GM18507 (cell line): ENCODE measurements at places on chromosomes 7 and 10.
A peak's percentile ranks its signal among the peaks of the same experiment; 100 is the strongest.

GRCh38 chr7:23183279-23184012 lies 1.6 kb downstream of the NUP42 start:
- DNase-seq: no peak

GRCh38 chr7:85736085-85736484 lies 549.2 kb upstream of the SEMA3D start:
- DNase-seq: no peak

GRCh38 chr7:142308918-142309317 lies 51.1 kb upstream of the PRSS58 start:
- DNase-seq: no peak

DNA sequence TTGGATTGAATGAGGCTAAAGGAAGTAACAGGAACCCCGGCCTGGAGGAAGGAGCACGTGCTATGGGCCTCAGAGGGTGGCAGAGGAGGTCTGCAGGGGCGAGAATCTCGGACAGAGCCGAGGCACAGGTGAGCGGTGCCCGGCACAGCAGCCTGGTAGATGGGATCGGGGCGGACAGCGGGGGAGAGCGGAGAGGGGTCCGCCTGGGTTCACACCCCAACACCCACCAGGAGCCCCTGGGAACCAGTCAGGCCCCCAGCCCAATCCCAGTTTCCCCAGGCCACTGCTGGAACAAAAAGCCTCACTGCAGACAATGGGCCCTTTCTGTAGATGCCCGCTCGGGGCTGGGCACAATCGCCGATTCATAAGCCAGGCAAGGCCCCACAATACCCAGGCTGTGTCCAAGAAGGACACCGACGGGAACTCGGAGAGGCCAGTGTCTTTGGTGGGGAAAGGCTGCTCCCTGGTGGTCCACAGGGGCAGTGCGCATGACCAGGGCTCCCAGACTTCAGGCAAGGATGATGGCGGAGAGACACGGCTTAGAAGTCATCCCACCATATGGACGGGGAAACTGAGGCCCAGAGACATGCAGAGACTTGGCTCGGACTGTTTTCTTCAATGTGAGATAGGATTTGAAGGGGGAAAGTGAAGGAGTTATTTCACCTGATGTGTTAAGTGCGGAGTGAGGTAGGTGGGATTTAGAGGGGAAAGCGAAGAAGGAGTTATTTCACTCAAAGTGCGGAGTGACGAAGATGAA lies 106.9 kb upstream of the GPR26 start:
- peak; percentile 76 for DNase-seq

GRCh38 chr10:90920986-90921666 lies at the start of gene ANKRD1:
TSS of gene ANKRD1 (minus strand) at chr10:90921087. CDS start at chr10:90921027, 60 bp downstream.
- no peak for DNase-seq

DNA sequence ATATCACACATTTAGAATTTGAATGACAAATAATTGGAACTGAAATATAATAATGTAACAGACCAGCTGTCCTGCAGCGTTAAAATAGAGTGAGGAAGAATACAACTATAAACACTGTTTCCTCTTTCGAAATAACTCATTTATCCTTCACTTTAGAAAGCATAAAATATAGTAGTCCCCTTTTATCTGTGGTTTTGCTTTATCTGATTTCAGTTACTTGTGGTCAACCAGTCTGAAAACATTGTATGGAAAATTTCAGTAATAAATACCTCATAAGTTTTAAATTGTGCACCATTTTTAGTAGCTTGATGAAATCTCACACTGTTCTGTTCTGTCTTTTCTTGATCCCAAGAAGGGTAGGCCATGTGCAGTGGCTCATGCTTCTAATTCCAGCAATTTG lies 31.7 kb downstream of the POLR1F start:
- no peak for DNase-seq

DNA sequence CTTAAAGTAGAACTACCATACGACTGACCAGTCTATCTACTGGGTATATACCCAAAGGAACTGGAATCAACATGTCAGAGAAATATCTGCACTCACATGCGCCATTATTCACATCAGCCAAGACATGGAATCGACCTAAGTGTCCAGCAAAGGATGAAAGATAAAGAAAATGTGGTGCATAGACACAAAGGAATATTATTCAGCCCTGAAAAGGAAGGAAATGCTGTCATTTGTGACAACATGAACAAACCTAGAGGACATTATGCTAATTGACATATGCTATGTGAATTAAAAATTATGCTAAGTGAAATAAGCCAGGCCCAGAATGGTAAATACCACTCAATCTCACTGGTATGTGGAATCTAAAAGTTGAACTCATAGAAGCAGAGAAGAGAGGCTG lies 123.7 kb downstream of the KLF6 start:
- no peak for DNase-seq

DNA sequence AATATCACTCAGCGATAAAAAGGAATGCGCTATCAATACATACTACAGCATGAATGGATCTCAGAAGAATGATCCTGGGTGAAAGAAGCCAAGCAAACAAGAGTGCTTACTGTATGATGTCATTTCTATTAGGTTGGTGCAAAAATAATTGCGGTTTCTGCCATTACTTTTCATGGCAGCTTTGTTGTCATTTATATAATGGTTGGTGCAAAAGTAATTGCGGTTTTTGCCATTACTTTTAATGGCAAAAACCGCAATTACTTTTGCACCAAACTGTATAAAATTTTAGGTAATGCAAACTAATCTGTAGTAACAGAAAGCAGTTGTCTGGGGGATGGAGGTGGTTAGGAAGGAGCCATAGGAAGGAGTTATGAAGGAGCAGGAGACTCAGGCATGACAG lies 318.3 kb upstream of the ZMIZ1 start:
- no peak for DNase-seq

GRCh38 chr10:61751599-61751998 lies 88.9 kb downstream of the CABCOCO1 start:
- DNase-seq: no peak

DNA sequence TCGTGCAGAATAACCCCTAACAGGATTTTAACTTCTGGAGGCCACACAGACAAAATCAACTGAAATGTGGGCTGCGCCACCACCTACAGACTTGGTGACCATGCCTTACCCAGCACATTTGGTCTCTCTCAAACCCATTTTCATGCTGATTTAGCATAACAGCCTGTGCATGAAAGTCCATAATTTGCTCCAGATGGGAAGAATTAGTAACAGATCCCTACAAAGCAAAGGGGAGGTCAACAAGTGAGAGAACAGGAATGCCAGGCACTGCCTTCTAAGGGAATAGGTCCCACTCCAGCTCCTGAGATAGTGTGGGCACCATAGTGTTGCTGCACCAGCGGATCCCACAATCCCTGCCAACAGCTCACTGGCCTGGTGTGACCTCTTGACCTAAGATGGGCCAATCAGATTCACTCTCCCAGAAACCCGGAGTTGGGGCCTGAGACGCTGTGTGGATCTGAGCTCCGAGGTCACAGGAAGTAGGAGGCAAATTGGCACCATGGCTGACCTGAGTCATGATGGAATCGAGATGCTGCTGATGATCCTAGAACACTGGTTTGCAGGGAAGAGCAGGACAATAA lies 32.4 kb downstream of the SLIT1 start:
- DNase-seq: no peak

GRCh38 chr10:5360318-5360915 lies 4.3 kb upstream of the UCN3 start:
- DNase-seq: no peak

GRCh38 chr7:34109936-34110780 lies 204.8 kb downstream of the BMPER start:
- DNase-seq: no peak

DNA sequence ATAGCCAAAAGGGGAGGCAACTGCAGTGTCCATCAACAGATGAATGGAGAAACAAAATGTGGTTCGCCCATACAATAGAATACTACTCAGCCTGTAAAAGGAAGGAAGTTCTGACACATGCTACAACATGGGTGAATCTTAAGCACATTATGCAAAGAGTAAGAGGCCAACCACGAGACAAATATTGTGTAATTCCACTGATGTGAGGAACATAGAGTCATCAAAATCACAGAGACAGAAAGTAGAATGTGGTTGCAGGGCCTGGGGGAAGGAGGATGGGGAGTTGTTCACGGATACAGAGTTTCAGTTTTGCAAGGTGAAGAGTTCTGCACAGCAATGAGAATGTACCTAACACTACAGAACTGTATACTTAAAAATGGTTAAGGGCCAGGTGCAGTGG lies 13.7 kb upstream of the C10orf71 start:
- no peak for DNase-seq

DNA sequence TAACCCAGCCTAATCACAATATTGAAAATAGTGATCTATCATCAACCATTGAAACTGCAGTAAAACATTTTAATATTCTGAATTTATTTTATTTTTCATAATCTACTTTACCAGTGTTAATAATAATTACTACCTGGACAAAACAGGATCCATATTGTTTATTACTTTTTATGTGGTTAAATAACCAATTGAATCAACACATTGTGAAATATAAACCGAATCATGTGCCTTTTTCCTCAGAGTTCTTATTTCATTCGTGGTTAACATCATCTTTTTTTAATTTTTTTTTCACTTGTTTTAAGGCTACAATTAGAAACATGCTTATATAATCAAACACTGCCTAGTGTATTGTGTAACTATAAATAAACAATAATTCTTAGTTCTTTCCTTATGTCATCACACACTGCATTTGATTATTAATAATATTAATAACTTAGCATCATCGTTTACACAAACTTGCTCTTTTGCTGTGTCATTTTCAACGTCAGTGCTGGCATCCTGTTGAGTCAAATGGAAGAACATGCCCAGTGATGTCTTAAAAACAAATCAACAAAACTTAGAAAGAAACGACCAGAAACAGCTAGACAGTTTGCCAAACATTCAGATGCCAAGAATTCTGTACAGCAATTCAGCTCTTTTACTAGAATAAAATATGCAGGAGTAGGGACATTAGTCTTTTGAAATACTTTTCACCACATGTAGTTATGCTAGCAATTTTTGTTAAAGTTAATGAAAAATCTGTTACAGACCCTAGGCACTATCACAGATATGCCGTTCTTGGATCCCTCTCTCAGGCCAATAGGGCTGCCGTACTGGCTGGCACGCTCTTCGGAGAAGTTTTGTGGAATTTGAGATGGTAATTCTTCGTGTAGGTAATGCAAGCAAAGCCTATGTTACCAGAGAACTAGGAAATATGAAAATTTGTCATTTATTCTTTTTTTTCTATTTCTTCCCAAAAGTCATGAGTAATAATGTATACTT lies 330.4 kb upstream of the SEMA3A start:
- no peak for DNase-seq

- no peak for DNase-seq
Observed at GRCh38 chr10:105949721-105950120, 1214.8 kb downstream of the SORCS1 start.

GRCh38 chr7:154928136-154929005 lies 74.6 kb downstream of the PAXIP1 start:
- DNase-seq: peak; percentile 57

- DNase-seq: no peak
Observed at GRCh38 chr10:43235070-43235900, 31.6 kb downstream of the RASGEF1A start.

- DNase-seq: no peak
Observed at GRCh38 chr10:22503315-22504088, 158.2 kb downstream of the SPAG6 start.
